Pancreas (tissue), 10 donors: ENCODE measurements at places on chromosomes 16 and 17. TPM values are rescaled to one million over a fixed set of nuclear protein-coding genes. Genes with fewer than 3 reads are reported as not detected.

WFIKKN1 gene
- 0.79 TPM for total RNA-seq

- DNase-seq, result no peak
- H3K27ac ChIP-seq, result no peak overlapping the region
- H3K36me3 ChIP-seq, result no peaks in the 10 kb centered on the region
- peaks cover 5% of the 10 kb centered on the region for H3K4me1 ChIP-seq
These were observed 716.3 kb downstream of the WWOX start for GRCh38 chr16:78815713-78816112.

- DNase-seq, result no peak
- H3K4me1 ChIP-seq, result no peaks in the 10 kb centered on the region
- no peak overlapping the region for H3K27ac ChIP-seq
- H3K4me3 ChIP-seq, result no peak overlapping the region
- no peaks in the 10 kb centered on the region for H3K27me3 ChIP-seq
These were observed 331.5 kb downstream of the CBLN1 start for GRCh38 chr16:48950184-48950583.

DNA sequence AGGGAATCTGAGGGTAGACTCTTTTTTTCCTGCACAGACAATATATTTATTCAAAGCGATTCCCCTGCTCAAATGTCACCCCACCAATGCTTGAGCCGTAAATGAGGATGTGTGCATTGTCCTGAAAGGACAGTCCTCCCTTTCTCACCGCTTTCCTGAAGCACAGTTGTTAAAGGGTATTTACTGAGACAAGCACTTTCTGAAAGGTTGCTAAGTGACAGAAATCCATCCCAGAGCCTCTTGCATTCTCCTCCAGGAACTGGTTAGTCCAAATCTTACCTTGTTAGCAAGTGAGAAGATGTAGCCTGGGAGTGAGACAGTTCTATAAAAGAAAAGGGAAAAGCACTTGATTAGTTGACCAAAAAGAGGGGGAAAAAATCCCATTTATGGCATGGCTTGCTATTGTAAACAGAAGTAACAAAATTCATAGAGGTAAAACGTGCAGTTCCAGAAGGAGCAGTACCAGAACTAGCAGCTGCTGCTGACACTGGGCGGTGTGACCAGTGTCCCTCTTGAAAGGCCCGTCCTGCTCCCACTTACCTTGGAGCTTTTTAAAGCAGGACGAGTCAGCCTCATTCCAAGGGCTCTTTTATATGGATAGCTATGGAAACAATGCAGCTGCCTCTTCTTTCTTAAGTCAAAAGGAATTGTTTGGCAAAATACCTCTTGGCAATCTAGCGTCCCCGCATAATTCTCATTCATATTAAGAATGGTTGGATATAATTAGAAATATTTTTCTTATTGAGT, at the start of gene MYH2:
Gene MYH2, minus strand, starts transcription at position 563 of the 747 bp plus-strand sequence. CDS start 1,738 bp downstream, outside the sequence.
- no peak within 1 kb of the TSS for H3K4me3 ChIP-seq
- H3K36me3 ChIP-seq, result no peaks in the 10 kb centered on the region
- H3K27me3 ChIP-seq, result no peaks in the 10 kb centered on the region
- H3K27ac ChIP-seq, result no peak within 1 kb of the TSS
- DNase-seq, result no peak

- H3K36me3 ChIP-seq, result no peaks in the 10 kb centered on the region
- DNase-seq, result no peak
- no peak overlapping the region for H3K4me3 ChIP-seq
- H3K27ac ChIP-seq, result no peak overlapping the region
- no peaks in the 10 kb centered on the region for H3K27me3 ChIP-seq
These were observed 35.1 kb upstream of the CREBBP start for GRCh38 chr16:3915426-3916260.
